ENCODE measurements at places on chromosomes 16 and 17. TPM values are rescaled to one million over a fixed set of nuclear protein-coding genes. Genes with fewer than 3 reads are reported as not detected.

DNA sequence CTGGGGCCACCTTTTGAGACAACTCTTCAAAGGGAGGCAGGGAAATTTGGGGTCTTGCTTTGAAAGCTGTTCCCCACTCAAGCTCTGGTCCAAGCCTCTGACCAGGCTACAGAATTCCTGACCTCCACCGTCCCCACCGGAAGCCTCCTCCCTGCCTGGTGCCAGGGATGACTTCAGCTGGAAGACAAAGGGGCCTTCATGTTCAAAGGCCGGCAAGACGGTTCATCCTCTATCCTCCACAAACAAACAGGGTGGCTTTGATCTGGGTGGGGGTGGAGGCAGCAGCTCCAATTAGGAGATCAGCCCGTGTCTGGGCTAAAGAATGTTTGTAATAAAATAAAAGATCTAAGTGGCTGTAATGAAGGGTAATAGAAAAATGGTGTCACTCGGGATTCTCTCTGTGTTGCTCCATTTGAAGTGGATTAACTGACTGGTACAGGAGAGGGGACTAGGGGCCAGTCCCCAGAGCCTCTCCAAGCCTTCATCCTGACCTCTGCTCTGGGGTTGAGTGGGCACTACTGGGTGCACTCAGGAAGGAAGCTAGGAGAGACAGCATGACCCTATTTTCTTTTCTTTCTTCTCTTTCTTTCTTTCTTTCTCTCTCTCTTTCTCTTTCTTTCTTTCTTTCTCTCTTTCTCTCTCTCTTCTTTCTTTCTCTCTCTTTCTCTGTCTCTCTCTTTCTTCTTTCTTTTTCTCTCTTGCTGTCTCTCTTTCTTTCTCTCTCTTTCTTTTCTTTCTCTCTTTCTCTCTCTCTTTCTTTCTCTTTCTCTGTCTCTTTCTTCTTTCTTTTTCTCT lies 27.5 kb upstream of the NKD1 start:
- DNase-seq: no peak

- DNase-seq: no peak
Measured at GRCh38 chr17:77579131-77579530, 379.4 kb upstream of the TNRC6C start.

GALR2 gene
- not detected for total RNA-seq

DNA sequence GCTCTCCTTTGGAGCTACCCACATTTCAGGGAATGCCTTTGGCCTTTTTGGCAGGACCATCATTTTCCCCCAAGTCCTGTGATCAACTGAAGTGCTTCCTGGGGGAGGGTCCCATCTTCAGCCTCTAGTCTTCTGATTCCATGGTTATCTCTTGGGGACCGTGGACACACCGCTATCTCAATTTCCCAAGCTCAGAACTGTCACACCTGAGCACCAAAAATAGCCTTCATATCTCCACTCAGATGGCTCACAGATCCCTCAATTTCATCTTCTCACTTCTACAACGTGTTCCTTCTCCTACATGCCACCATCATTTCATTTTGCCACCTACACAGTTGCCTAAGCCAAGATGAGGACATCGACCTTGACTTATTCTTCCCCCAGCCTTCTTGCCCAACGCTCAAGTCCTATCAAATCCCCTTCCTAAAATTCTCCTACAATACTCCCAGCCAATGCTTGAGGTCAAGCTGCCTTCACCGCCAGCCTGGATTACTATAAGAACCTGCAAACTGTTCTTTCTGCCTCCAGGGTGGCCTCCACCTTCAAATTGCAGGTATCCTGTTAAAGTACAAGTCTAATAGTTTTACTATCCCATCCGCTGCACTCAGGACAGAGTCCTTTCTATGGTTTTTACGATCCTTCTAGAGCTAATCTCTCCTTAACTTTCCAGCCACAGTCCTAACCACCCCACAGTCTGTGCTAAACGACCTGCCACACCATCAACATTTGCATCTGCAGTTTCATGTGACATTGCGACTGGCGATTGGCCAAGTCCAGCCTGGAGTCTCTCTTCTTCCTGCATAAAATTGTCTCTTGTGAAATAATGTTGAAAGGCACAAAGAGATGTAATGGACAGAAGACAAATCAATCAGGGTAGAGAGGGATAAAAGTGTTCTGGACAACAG lies 6.2 kb downstream of the ATP6V0D1 start:
- no peak for DNase-seq

GRCh38 chr17:69762766-69763165 lies 312.3 kb upstream of the KCNJ16 start:
- DNase-seq: no peak

All from skin of body (tissue), 3 donors.